ENCODE measurements at places on chromosomes 6 and 20.

GRCh38 chr6:53494076-53494475, 50.8 kb downstream of the GCLC start:
- no peak for DNase-seq

- no peak for DNase-seq
Measured at GRCh38 chr20:53208110-53208832, 236.1 kb downstream of the TSHZ2 start.

- DNase-seq, result no peak
Measured at GRCh38 chr6:21033575-21034026, 499.3 kb downstream of the CDKAL1 start.

DNA sequence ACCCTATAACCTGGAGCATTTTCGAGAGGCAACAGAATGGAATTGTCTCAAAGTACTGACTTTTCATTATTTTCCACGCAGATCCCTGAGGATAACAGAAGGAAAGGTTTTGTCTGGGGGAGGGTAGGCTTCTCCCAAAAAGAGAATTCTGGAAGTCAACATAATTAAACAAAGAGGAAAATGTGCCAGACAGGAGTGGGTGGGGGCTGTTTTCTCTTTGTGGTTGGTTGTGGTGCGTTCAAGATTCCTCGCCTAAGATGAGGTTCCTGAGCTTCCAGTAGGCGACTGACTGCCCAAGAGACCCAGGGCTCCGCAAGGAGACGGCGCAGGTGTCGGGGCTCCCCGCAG, 70.4 kb downstream of the SOX4 start:
- DNase-seq, result no peak

Data from activated T-cell treated with anti-CD3 and anti-CD28 coated beads for 1 hour (primary cell).